ENCODE measurements at places on chromosomes 7 and 10.

- no peak for ATAC-seq
These were observed 31.7 kb downstream of the HYAL4 start for GRCh38 chr7:123876557-123877256.

- ATAC-seq = no peak
These were observed 81.4 kb upstream of the LRGUK start for GRCh38 chr7:134045716-134046115.

DNA sequence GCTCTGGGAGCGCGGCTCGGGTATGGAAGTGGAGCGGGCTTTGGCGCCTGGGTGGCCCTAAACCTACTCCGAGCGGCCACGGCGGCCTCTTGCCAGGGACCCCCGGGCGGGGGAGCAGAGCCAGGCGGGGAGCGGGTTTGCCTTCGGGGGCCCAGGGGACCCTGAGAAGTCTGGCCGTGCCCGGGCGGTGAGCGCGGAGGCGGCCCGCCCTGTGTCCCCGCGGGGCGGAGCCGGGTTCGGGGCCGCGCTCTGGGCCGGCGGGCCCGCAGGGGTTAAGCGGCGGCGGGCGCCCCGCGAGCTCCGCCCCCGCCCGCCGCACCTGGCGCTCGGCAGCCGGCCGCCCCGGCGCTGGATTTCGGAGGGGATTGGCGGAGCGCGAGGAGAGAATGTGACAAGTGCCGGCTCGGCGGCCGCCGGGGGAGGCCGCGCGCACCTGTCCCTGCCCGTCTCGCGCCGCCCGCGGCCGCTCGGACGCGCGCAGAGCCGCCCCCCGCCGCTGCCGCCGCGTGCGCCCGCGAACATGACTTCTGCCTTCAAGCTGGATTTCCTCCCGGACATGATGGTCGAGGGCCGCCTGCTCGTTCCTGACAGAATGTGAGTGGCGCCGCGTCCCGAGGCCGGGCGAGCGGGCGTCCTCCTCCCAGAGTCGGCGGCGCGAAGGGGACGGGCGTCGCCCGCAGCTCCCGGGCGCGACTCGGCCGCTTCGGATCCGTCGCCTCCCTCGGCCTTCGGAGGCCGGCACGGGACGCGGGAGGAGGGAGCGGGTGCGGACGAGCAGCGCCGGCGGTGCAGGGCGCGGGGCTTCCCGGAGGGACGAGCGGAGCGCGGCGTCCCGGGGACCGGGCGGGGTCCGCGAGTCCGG is at the start of gene CELF2:
Gene CELF2, plus strand, starts transcription at position 303 of the 862 bp plus-strand sequence. Its CDS starts 218 bp downstream, at position 521.
- ATAC-seq = peak; percentile 80

- ATAC-seq = no peak
These were observed 22.8 kb downstream of the SGMS1 start for GRCh38 chr10:50600831-50601477.

- ATAC-seq = no peak
These were observed 116.1 kb downstream of the PARD3 start for GRCh38 chr10:34698979-34699378.

DNA sequence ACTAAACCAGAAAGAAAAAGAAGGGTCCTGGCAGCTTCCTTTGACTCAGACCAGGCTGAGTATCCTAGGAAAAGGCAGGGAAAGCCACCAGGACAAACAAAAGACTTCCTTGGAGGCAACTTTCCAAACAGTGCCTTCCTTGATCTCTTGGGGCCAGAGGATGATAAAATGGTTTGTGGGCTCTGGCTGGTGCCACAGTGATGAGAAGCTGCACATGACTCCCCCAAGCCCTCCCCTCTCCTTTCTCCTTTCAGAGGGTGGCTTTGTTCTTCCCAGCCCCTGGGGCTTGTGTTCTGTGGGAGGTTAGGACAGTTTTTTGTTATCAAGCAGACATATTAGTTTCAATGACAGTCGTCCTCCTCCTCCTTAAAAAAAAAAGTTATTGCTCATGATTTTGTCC is 183.2 kb downstream of the SEM1 start:
- ATAC-seq = no peak

DNA sequence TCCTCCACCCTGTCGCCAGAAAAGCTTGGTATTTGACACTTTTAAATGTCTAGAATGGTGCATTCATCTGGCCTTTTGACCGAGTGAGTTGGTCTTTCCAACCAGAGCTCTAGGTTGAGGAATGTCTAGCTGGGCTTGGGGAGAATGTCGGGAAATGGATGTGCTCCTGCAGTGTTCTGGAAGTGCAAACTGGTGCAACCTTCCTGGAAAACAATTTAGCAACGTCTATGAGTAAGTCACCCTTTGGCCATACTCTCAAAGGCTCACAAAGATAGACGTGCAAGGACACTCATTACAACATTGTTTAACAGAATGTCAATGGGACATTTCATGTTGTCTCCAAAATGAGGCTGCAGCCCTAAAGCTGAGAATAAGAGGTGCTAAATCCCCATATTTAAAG is 12.2 kb upstream of the NMT2 start:
- no peak for ATAC-seq

- no peak for ATAC-seq
These were observed 32.6 kb upstream of the TECTB start for GRCh38 chr10:112250555-112250954.

- ATAC-seq = no peak
These were observed 6.1 kb downstream of the IQUB start for GRCh38 chr7:123528265-123528664.

DNA sequence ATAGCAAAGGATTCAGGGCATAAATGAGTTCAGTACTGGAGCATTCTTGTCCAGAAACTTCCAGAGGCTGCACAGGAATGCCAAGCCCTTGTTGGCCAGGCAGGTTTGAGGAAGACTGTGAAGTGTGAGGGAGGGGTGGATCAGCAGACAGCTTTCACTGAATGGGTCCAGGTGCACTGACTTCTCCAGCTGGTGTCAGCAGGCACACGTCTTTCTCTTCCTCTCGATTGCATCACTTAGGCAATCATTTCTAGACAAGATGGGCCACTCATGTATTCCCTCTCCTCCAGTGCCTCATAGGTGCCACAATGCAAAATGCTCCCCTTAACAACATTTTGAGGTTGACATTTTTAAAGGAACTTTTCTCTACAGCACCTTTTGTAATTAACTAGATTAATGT is 15.6 kb upstream of the PLEKHS1 start:
- no peak for ATAC-seq

DNA sequence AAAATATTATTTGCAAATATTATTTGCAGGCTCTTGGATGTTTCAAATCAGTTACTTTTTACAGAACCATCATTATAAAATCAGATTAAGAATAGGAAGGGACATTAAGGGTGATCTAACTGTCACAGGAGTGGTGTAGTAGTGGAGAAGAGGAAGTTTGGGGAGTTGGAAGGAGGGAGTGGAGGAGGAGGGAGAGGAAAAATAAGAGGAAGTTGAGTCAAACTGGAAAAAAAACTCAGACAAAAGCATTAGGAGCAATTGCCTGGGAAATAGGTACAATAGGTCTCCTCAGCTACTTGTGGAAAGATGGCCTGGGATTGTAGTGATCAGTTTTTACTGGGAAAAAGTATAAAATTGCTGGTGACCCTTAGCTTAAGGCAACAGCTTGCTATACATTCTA is 77.7 kb upstream of the GPR37 start:
- no peak for ATAC-seq

DNA sequence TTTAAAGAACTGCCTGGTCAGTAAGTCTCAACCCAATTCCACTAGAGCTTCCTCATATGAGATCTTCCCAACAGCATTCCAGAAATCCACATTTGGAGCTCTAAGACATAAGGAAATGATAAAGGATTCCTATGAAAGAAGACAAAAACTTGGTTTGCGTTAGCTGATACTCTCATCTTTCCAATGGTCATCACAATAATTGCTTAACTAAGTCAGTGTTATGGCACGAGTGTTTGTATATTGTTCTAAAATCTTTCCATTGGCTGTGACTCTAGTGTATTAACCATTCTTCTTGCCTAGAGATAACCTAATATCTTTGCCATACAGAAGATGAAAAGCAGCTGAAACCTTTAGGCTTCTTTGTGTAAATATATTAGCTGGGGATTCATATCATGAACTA is 289.0 kb downstream of the SNX13 start:
- ATAC-seq = no peak

- no peak for ATAC-seq
These were observed 56.0 kb downstream of the ATOH7 start for GRCh38 chr10:68175949-68176348.

DNA sequence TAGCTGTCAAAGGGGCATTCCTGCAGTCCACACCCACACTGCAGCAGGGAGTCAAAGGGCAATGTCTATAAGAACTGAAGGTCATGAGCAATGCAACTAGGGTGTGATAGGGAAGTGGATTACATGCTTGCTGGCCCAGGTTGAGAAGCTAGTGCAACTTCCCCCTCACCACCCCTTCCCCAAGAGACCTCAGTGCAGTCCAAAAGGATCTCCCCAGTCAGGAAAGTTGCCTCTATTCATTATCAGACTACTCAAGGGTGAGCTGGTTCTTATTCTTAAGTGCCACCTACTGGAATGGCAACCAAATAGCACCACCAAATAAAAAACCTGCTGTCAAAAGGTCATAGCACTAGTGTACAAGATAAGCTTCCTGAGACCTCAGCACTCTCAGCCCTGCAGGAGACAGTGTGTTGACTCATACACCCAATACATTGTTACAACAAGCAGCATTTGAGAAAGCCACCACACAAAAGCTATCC is 28.2 kb downstream of the MTERF1 start:
- ATAC-seq = no peak

GRCh38 chr10:99382176-99382575 is 48.2 kb downstream of the GOT1 start:
- ATAC-seq = no peak

DNA sequence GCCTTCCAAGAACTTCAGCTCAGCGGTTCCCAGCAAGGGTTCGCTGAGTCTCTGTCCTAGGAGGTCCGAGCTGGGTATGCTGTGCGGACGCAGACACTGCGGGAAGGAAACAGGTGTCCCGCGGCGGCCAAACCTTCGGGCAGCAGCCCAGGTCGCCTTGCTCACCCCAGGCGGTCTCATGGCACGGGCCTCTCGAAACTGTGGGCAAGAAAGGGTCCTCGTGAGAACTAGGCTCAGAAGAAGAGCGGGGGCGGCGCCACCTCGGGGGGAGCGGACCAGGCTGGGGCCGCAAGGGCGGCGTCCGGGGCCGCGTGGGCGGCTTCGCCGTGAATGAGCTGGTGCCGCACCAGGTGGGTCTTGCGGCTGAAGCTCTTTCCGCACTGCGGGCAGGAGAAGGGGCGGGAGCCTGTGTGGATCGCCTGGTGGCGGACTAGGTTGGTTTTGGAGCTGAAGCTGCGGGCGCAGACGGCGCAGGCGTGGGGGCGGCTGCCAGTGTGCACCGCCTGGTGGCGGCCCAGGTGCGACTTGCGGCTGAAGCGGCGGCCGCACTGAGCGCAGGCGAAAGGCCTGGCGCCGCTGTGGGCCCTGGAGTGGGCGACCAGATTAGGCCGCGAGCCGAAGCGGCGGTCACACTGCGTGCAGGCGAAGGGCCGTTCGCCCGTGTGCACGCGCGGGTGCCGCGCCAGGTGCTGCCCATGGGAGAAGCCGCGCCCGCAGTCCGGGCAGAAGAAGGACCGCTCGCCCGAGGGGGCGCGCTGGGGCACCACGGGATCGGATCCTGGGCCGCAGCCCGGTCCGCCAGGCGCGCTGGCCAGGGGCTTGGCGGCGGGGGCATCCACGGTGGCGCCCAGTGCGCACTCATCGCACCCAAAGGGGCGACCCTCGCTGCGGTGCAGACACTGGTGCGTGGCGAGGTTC is 8.6 kb downstream of the ZNF467 start:
- ATAC-seq = no peak

DNA sequence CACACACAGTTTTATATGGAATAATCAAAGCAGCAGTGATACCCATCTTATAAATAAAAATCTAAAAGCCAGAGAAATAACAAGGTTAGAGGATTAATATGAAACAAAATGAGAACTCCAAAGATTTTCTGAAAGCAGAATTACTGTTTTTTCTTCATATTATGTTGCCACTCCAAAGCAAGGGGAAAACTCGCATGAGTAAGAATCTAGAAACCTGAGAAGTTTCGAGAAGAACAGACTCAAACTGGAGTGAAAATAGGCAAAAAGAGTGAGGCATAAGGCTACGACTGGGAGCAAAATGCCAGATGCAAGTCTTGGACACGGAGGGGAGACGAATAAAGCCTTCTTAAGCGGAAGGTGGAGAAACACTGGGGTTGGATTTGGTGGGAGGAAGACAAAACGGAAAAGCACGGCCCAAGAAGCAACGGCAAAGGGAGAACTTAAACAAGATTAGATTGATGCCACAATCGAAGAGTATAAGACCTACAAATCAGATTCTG is 923 bp downstream of the TNPO3 start:
- ATAC-seq = no peak

GRCh38 chr10:114286921-114287320 is 47.9 kb downstream of the VWA2 start:
- ATAC-seq = no peak

DNA sequence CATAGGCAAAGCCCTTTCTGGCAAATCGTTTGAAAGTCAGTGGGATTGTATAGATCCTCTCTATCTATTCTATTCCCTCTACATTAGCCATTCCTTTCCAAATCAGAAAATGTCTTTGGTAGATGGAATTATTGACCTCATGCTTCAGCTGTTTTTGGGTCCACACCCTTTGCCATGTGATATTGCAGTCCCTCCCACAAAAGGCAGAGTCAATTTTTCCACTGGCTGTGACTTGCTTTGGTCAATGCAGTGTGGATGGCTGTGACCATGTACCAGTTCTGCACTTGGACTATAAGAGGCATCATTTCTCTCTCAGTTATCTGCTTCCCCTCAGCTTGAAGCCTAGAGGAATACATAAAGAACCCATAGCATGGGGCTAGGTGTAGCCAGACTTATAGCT is 332.9 kb downstream of the PTEN start:
- no peak for ATAC-seq

DNA sequence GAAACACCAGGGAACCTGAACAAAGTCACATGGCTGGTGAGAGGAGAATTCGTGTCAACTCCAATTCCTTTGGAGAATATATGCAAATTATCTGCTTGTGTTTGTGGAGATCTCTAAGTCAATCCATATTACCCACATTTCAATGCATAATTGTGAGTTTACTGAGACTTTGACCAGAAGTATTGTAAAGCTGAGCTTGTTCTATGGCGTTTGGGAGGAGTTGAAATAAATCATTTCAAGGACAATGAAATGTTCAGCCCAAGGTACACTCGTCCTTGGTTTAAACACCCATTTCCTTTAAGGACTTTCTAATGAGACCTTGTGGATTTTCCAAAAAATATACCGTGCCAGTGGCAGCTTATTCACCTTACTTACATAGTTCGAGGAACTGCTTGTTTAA is 186.6 kb upstream of the HDAC9 start:
- no peak for ATAC-seq

DNA sequence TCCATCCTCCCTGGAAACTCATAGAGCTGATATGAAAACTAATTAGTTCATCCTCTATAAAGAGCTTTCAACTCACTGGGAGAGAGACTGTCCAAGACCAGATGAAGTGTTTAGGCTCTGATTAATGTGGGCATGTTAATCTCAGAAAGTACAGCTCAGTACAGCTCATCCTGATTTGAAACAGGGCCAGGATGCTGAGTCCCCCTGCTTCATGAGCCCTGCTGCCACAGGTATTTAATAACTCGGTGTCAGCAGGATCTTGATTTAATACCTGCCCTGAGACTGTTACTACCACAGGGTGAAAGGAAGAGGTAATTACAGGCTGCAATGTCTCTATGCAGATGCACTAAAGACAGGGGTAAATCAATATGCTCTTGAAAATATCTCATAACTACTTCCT is 10.8 kb downstream of the LMOD2 start:
- no peak for ATAC-seq

- ATAC-seq = no peak
These were observed 8.7 kb downstream of the CPXM2 start for GRCh38 chr10:123882681-123883445.

- ATAC-seq = no peak
These were observed 142.6 kb upstream of the KAT6B start for GRCh38 chr10:74683621-74684364.

Measured in activated CD4-positive, CD25-positive, alpha-beta regulatory T cell treated with anti-CD3 and anti-CD28 coated beads, Interleukin-2, amount 50 U/mL, for 24 hours (primary cell).